Endothelial cell (in vitro differentiated cells): ENCODE measurements at places on chromosomes 2 and 18.

- DNase-seq, result no peak
Observed at GRCh38 chr2:160157861-160158829, 41.9 kb downstream of the ITGB6 start.

- DNase-seq, result no peak
Observed at GRCh38 chr2:220000080-220000479, 372.6 kb downstream of the SLC4A3 start.

- DNase-seq, result no peak
Observed at GRCh38 chr2:236584521-236585384, 15.1 kb downstream of the ACKR3 start.

DNA sequence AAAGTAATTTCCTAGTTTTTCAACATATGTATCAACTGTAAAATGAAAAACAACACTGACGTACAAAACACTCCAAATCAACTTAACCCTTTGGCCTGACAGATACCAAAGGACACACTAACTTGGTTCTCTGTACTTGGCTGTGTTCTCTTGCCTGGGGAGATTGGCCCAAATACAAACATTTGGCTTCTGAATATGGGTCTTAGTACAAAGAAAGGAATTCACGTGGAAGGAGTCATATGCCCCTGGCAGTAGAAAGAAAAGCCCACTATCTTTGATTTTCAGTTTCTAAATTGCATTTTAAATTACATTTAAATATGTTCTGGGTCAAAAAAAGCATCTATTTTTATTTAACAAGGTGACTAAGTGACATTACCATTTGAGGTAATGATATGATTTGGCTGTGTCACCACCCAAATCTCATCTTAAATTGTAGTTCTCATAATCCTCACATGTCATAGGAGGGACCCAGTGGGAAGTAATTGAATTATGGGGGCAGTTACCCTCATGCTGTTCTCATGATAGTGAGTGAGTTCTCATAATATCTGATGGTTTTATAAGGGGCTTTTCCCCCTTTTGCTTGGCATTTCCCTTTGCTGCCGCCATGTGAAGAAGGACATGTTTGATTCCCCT lies 153.6 kb upstream of the CCDC195 start:
- no peak for DNase-seq

- DNase-seq, result no peak
Observed at GRCh38 chr18:51654488-51655326, 457.2 kb upstream of the MEX3C start.

GRCh38 chr2:144468823-144469595 lies 50.9 kb downstream of the ZEB2 start:
- no peak for DNase-seq

- no peak for DNase-seq
Observed at GRCh38 chr18:26657631-26658581, 109.6 kb upstream of the KCTD1 start.
